ENCODE measurements at places on chromosomes 2 and 18.

GRCh38 chr2:109355192-109355843 lies 226.3 kb downstream of the SH3RF3 start:
- DNase-seq, result no peak

DNA sequence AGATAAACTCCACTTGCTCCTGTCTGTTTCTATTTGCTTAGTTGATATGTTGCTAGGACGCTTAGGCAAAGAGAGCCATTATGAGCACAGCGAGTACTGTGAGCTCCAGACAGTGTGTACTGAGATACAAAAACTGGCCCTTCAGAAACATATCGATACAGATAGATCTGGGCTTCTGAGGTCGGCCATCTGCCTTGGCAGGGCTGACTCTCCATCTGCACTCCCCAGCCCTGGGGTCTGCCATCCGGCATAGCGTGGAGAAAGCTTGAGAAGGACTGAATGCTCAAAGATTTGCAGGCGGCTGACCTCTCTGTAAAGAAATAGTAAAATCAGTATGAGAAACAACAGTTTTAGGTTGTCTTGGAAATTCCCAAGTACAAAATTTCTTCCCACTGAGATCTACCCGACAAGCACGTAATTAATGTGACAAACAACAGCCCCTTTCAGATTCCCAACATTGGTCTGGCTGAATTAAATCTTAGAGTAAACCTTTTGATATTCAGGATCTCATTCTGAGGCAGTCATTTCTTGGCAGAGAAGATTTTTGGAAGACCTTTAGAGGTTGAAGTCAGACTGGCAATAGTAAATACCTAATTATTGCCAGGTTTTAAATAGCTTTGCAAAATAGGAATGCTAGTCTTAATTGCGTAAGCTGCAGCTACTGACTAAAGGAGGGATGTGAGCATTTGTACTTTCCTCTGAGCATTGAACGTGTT lies 127.4 kb downstream of the CHST9 start:
- no peak for DNase-seq

DNA sequence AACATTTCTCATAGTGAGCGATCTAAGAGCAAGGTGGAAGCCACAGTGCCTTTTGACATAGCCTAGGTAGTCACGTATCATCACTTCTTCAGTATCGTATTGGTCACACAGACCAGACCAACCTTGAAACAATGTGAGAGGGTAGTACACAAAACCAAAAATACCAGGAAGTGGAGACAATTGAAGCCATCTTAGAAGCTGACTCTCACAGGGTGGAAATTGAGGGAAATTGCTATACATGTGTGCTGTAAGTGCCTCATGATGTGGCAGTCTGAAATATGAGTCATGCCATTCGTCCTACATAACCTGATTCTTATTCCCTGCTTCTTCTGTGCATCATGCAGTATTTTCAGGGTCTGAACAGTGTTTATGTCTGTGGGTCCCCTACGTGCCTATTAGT lies 62.3 kb upstream of the STON1 start:
- DNase-seq, result no peak

GRCh38 chr18:34871435-34871834 lies 161.3 kb downstream of the DTNA start:
- DNase-seq, result no peak

DNA sequence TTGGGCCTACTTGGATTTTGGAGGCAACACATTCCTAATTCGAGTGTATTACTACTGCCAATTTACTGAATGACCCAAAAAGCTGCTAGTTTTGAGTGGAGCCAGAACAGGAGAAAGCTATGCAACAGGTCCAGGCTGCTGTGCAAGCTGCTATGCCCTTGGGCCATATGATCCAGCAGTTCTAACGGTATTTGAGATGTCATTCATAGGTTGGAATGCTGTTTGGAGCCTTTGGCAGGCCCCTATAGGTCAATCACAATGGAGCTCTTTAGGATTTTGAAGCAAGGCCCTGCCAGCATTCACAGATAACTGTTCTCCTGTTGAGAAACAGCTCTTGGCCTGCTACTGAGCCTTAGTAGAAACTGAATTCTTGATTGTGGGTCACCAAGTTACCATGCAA lies 368.7 kb downstream of the CDH19 start:
- DNase-seq, result no peak

Measured in stimulated activated CD4-positive, alpha-beta T cell treated with anti-CD3 and anti-CD28 coated beads, Interleukin-2, amount 100 ng/mL, for 4 hours (primary cell).